ENCODE measurements at places on chromosomes 2 and 18.
A peak's percentile ranks its signal among the peaks of the same experiment; 100 is the strongest.

- DNase-seq: peak; percentile 31
Observed at GRCh38 chr18:2409906-2410305, 161.4 kb downstream of the METTL4 start.

GRCh38 chr2:128363934-128364361 lies 45.3 kb upstream of the HS6ST1 start:
- no peak for DNase-seq

DNA sequence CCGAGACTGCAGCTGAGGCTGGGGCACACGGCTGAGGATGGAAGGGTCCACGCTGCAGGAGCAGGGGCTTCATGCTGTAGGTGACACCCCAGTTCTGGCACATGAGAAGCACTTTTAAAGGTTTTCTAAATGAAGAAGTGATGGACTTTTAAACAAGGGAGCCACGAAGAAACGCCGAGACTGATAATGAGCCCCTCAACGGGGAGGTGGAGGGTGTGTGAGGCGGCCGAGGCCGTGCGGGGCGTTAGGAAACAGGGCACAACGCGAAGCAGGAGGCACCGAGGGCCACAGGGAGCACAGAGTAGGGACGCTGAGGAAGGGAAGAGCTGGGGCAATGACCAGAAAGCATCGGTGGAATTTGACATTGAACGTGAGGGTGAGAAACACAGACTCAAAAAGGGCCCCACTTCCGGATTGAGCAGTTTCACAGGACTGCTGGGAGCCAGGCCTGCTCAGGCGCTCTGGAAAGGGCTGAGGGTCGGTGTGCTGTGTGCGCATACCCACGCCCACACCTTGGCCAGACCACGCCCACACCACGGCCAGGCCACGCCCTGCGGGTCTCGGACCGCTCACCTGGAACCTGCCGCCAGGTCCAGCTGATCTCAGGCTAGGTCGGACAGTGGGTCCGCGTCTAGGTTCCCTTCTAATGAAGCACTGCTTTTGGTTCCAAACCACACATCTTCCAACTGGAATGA lies 115.7 kb downstream of the GYPC start:
- DNase-seq: no peak

GRCh38 chr2:132589111-132589830 lies 80.7 kb downstream of the LYPD1 start:
- no peak for DNase-seq

DNA sequence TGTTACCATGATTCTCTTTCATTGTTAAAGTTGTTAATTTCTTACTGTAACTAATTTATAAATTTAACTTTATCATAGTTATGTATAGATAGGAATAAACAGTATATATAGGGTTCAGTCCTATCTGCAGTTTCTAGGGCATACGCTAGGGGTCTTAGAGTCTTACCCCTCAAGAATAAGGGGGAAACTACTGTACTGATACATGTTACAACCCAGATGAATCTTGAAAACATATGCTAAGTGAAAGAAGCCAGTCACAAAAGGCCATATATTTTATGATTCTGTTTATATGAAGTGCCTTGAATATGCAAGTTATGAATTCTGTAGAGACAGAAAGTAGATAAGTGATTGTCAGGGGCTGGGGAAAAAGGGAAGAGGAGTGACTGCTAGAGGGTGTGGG lies 52.4 kb downstream of the RTN4 start:
- no peak for DNase-seq

GRCh38 chr18:24553571-24554285 lies 93.3 kb downstream of the HRH4 start:
- no peak for DNase-seq

DNA sequence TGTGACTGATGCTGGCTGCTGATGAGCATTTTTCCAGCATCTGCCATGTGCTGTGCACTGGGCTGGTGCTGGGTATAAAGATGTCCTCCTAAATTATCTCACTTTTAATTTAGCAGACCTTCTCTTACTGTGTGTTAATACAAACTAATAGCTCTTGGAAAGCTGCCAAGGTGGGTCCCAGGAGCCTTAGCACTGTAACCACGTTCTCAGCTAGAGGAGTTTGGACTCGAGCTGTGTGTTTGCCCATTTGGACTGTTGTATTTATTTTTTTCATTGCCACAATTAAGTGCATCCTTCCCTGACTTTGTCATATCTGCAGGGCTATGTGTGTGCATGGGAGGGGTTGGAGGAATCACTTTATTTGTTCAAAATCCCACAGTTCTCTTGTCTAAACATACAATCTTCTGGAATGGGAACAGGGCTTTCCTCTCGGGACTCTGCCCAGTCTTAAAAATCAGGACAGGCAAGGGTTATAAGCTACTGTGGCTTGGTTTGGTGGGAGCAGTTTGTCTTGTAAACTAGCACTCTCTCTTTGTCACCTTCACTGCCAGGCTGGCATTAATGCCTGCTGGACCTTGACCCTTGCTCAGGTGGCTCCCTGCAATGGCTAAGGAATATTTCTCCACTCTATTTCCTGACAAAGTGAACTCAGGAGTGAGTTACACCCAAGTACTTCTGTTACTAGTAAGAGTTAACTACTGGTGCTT lies 129.7 kb upstream of the MGAT5 start:
- DNase-seq: no peak

DNA sequence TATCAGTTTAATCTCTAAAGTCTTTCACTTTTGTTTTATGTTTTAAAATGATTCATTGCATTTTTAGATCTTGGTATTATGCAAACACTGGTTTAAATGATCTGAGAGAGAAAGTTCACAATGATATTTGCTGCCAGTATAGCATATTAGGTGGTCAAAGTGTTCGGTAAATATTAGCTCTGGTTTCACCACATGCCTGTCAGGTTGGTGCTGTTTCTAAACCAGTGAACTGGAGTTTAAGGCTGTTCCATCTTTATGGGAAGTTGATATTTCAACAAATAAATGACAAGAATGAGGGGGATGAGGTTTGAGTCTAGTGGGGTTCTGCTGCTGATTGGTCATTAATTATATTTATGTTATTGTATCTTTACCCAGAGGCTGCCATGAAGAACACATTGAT lies 436.4 kb downstream of the DCDC2C start:
- DNase-seq: no peak

GRCh38 chr2:52327641-52328040 lies 1295.7 kb upstream of the NRXN1 start:
- DNase-seq: no peak

DNA sequence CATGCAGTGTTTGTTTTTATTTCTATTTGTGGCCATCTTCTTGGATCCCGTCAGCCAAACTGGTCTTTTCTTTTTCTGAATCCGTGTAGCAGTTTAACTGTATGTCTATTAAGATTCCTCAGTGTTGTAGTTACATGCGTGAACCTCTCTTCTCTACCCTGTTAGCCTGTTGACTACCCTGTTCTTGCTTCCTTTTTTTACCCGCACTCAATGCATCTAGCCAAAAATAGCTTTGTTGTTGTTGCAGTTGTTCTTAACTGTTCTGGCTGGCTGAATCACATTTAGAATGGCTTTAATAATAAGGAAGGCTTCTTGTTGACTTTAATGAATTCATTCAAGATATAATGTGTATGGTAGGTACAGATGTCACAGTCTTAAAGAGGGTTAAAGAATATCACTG lies 137.1 kb downstream of the LCLAT1 start:
- no peak for DNase-seq

DNA sequence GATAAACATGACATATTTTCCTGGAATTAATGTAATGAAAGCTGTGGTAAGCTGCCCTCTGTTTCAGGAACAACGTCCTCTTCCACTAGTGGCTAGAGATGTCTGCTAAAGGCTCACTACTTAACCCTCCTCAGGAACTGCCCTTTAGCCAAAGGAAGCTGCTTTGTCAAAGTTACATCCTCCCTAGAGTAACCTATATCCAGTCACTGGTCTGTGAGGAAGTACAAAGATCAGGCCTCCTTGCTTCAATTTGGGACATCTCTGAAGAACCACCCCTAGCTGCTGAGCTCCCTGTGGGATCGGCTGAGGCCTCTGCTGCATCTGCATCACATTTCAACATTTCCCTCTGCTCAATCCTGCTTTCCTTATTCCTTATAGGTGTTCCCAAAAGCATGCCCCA lies 107.8 kb downstream of the PRELID3A start:
- DNase-seq: no peak

GRCh38 chr2:63189026-63189425 lies 138.4 kb downstream of the OTX1 start:
- DNase-seq: peak; percentile 33

GRCh38 chr2:208195531-208195930 lies 5.7 kb upstream of the C2orf80 start:
- DNase-seq: no peak
